ENCODE measurements at places on chromosomes 5 and 9.
A peak's percentile ranks its signal among the peaks of the same experiment; 100 is the strongest.

- no peak for ATAC-seq
These were observed 201.2 kb downstream of the EBF1 start for GRCh38 chr5:158898185-158899177.

- no peak for ATAC-seq
These were observed 793.1 kb downstream of the DTWD2 start for GRCh38 chr5:118195211-118195610.

GRCh38 chr5:161212123-161212712 is 334.3 kb downstream of the GABRB2 start:
- no peak for ATAC-seq

DNA sequence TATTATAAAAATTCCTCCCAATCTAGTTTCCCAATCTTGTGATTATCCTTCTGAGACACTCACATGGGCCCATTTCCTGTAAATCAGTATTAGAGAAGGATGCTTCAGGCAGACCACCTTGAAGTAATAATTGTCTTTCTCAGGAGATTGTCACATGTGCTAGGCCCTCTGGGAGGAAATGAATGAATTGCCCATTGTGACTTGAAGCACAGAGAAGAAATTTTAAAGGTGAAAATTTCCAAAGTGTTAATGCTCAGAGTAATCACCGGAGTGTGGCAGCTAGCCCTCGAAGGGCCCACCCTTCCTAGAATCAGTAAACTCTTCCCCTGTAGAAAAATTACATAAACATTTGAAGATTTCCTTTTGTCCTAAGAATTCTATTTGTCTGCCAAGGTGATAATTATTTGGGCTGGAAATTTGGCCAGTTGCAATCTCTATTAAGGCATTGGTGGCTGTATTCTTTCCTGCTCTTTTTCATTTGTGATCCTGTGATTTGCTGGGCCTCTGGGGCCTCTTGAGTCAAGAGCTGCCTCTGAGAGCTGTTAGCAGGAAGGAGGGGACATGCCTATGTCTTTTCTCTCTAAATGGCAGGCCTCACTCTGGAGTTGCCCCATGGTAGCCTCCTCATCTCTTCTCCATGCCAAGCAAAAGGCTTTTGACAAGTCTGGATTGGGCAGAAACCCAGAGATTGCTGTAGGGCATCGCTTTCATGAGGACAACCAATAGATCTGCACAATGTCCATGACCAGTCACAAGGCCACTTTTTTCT is 371.5 kb upstream of the ACTBL2 start:
- ATAC-seq, result no peak

- ATAC-seq, result no peak
These were observed 86.8 kb downstream of the DROSHA start for GRCh38 chr5:31445041-31445600.

- ATAC-seq, result peak; percentile 67
These were observed 12.4 kb downstream of the ZNF474 start for GRCh38 chr5:122141751-122142150.

- ATAC-seq, result no peak
These were observed 20.7 kb upstream of the BASP1 start for GRCh38 chr5:17196697-17197096.

DNA sequence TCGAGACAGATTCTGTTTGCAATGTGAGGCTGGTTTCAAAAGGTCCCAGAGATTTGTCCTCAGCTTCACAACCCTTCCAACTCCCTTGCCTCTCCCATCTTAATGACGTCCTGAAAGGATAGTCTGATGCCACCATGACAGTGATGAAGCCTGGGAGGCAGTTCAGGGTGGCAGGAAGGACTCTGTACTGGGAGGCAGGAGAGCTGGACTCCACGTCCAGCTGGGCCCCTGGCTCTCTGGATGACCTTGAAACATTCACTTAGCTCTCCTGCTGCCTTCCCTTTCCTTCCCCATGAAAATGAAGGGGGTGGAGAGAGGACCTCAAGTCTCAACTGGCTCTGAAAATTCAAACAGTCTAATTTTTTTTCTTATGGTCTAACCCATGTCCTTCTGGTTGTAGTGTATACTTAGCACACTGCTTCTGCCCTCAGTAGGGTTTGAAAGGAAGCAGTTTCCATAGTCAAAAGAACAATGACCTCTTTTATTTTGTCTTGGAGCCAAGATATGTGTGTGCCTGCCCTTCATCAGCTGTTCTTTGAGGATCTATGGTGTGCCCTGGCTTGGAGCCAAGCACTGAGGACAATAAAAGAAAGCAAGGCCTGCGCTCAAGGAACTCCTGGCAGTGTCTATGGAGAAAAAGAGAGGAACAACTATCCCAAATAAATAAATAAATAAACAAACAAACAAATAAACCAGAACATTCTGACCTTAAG is 188.3 kb downstream of the GRIA1 start:
- no peak for ATAC-seq

DNA sequence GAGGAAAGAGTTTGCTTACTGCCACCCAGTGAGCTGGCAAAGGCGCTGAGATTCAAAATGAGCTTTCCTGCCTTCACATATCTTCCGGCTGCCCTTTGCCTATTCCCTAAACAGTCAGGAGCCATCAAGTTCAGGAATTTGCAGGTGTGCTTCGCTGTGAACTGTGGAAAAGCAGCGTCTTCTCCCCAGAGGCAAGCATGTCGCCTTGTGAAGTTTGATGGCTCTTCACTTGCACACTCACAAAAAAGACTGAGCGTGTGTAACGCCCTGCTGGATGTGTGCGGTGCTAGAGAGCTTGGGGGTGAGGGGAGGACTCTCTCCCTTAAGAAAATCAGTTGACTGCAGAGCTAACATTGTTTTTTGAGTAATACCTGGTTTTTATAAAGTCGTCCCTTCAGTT is 288.7 kb downstream of the DOCK8 start:
- no peak for ATAC-seq

- peak; percentile 80 for ATAC-seq
These were observed 148.0 kb downstream of the RORB start for GRCh38 chr9:74645007-74645639.

- peak; percentile 95 for ATAC-seq
These were observed 16.7 kb upstream of the MTMR12 start for GRCh38 chr5:32329395-32329834.

DNA sequence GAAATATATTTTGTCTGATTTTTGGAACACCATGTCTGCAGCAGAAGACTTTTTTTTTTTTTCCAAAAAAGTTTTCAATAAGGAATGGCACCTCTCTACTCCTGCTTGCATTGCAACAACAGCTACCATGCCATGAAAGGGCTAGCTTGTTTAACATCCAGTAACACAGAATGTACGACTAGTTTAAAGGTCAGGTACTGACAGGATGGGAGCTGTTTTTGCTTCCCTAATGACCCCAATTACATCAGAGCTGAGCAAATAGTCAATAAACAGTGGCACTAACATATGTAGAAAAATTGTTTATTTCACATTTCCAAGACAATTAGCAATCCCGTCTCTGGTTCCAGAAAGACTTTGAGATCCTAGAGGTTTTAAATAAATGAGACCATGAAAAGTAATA is 693.8 kb downstream of the NR2F1-AS1 start:
- no peak for ATAC-seq

DNA sequence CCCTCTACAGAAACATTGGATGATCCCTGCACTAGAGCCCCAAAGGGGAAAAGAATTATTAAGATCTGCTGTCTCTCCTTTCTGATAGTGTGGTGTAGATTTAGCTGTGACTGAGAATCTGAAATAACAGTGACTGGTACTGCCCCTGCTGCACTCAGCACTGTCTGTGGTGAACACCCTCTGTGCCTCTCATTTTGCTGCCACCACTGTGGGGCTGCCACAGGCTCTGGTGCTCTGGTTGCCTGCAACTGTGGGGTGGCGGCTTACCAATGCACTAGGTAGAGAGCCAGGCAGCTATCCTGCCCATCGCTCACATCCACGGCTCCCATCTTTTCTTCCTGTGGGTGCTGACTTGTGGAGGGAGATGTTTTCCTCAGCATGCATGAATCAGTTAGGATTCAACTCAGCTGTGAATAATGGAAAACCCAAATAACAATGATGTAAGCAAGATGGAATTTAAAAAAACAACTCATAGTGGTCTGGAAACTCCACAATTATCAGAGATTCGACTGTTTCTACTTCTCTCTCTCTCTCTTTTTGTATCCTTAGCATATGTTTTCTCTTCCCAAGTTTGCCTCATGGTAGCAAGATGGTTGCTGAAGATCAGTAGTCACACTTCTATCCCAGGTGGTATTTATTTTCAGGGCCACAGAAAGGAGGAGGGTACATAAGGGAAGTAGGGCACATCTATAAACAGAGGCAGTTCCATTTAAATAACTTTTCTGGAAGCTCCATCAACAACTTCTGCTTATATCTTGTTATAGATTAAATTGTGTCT is 99.8 kb upstream of the DAP start:
- ATAC-seq, result no peak

- no peak for ATAC-seq
These were observed 534.5 kb upstream of the CLINT1 start for GRCh38 chr5:158393457-158393856.

GRCh38 chr5:156540491-156540890 is 213.5 kb downstream of the SGCD start:
- ATAC-seq, result no peak

DNA sequence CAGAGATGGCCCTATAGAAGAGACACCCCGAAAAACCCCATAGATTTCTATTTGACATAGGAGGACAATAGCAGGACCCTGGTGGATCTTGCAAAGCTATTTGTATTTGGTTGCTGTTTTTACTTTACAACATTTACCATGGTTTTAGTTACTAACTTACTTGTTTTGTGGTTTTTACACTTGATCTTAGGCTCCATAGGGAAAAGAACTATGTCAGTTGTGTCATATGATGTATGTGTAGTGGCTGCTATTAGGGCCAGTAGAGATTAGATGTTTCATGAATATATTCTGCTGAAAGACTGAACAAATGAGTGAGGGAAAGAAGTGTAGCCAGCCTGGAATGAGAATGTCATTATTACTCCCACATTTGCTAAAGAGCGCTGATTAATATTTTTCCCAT is 388.1 kb downstream of the SEMA5A start:
- ATAC-seq, result no peak

- peak; percentile 99 for ATAC-seq
These were observed 46.1 kb upstream of the ZBED3 start for GRCh38 chr5:77133061-77133758.

DNA sequence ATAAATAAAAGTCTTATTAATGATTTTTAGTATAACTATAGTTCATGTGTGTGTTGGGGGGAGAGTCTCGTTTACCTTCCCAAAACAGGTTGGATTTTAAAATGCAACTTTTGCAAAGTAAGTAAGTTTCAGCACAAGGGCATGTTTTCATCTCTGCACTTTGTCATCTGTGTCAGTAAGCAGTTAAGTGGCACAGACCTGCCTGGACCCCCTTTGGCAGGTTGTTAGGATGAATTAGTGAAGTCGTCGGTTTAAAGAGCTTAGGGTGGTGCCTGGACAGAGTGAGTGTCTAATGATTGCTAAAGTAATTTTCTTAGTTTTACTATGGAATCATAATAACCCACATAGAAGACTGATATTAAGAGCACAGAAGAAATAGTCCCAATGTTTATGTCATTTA is 74.9 kb downstream of the TRIO start:
- no peak for ATAC-seq

DNA sequence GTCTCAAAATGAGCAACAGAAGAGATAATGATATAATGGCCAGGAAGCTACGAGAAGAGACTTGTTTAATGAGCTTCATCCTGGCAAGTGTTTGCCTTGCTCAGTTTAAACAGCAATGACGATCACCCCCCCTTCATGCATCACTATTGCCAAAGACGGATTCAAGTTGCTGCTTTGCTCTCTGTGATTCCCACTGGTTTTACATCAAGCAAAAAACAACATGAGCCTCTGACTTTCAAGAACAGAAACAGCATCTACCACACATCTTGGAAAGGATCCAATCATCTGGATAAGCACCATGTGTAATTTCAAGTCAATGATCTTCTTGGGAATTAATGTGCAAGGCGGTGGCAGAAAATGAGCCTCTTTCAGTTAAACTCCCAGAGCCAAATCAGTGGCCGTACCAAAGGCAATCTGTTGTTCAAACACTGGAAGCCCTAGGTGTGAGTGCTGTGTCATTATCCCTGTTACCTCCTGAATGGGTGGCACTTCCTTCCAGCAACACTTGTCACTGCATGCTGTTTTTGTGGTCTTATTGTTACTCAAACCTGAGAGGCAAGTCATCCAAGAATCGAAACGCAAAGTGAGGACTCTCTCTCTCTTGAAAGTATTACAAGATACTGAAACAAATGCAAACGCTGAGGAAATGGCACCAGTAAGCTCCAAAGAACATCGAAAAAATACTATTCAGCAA is 72.8 kb downstream of the MED27 start:
- no peak for ATAC-seq

DNA sequence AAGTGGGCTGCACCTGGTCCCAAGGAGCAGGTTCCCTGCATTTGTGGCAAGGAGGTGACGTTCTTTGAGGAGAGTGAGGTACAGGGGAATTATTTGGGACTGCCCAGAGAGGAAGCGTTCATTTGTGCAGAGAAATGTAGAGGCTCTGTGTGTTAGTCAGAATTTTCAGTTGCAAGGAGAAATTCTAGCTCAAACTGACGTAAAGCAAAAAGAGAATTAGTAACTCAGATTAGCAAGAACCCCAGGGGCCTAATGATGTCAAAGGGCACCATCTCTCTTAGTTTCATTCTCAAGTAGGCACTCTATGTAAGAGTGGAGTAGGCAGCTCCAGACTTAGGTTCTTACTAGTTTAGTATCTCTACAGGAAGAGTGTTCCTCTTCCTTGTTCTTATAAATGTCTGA is 2.4 kb upstream of the TXN start:
- ATAC-seq, result no peak

DNA sequence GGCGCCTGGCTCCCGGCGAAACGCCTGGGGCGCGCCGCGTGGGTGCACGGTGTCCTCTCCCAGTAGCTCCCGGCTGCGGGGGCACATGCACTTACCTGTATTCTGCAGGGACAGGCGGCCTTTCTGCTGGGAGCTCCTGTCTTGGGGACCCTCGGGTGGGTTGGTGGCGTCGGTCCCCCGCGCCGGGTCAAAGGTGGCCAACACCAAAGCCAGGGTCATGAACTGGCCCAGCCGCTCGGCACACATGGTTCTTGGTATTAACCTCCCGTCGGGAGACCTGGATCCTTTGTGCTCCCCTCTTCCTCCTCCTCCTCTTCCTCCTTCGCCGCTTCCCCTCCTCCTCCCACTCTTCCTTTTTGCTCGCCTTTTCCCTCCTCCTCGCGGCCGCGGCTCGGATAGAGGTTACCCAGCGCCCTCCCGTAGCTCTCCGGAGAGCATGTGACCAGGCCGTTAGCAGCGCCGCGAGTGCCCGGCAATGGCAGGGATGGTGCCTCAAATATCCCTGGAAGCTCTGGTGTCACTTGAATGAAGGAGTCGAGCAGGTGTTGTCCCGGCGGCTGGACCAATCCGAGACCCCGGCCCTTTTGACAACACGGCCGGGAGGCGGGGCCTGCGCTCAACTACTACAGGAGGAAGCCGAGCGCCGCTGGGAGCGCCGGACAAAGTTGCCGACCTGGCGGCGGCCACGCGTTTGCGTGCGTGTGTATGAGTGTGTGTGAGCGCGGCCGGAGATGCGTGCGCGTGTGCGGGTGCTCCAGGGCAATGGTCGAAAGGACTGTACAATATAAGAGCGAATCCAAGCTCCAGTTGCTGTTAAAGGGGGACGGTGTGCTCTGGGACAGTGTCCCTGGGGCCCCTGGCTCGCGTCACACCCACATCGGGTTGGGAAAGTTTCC is at the start of gene STC2:
STC2 (minus strand) TSS at position 467 of the 896 bp plus-strand sequence; CDS start at position 246, 221 bp downstream.
- peak; percentile 56 for ATAC-seq

Measured in SK-N-SH treated with all-trans-retinoic acid at 6 μM for 48 hours (cell line).